ENCODE measurements at places on chromosomes 12 and 14.

DNA sequence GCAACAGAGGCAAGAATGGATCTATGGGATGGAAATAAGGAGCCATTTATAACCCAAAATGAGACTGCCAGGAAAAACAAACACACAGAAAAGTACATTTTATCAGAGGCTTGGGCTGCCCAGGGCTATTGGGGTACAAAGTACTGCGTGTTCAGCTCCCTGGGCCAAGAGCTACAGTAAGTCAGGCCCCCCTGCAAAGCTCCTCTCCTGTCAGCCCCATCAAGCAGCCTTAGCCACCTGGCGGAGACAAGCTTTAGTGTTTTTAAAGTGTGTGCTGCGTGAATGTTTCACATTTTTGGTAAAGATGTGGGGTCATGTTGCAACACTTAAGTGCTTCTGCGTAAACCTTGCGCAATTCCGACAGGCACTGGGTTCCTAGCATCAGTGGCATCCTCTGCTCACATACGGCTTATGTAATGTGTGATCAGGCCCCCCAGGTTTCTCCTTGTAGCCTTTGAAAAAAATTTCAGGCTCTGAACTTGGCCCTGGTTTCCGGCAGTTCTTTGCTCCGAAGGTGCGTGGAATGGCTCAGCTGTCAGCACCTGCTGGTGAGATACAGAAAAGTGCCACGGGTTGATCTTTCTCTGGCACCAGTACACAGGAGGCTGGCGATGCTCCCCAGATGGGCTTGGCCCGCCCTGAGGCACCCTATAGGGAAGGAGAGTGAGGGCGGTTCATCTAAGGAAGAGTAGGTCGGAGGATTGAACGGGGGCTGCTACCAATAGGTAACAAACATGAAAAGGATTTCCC is 198.7 kb upstream of the EEA1 start:
- DNase-seq = no peak

- DNase-seq = no peak
These were observed 20.1 kb upstream of the TEX22 start for GRCh38 chr14:105378199-105378598.

GRCh38 chr12:106190581-106190980 is 51.8 kb upstream of the NUAK1 start:
- DNase-seq = no peak

GRCh38 chr12:69756088-69756755 is 17.6 kb downstream of the RAB3IP start:
- DNase-seq = no peak

DNA sequence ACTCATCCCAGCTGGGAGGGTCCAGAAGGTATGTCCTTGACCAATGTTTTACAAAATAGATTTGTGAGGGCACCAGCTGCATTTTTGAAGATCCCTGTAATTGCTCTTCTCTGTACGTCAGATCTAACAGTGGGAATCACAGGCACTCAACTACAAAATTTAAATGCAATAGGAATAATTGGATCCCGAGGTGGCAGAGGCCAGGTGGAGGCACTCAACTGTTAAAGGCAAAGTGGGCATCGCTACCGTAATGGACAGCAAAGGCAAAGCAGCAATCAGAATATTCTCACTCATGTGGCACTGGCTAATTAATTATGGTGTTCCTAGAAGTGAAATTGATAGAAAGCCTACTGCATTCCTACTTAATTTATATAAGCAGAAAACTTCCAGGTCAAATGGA is 27.9 kb upstream of the PSMC1 start:
- no peak for DNase-seq

Measured in activated naive CD4-positive, alpha-beta T cell treated with Interleukin-2 at 50 U/mL for 16 hours (primary cell).